ENCODE measurements at places on chromosomes 7 and 10.
A peak's percentile ranks its signal among the peaks of the same experiment; 100 is the strongest.

DNA sequence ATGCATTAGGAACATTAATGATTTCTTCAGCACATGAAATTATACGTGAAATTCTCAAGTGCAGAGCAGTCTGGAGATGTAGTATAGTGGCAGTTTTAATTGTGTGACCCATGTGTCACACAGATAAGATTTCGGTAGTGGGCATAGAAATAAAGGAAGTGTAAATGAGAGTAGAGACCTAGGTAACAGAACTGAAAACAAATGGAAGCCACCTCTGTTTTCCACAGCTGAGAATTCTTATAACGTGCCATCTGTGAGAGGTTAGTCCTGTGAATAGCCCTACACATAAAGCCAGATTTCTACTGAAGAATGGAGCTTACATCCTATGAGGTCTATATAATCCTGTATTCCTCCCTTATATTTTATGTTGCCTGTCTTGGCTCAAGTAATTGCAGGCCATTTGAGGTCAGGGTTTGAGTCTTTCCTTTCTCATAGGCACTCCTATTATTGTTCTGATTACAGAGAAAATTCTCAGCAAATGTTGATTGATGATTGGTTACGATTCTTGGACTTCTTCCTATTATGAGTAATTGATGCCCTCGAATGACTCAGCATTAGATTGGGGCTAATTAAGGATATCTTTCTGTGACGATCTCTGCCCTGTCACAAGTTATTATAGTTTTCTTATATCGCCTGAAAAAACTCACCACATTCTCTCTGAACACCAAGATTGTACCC, 258.2 kb downstream of the KIF20B start:
- no peak for DNase-seq

DNA sequence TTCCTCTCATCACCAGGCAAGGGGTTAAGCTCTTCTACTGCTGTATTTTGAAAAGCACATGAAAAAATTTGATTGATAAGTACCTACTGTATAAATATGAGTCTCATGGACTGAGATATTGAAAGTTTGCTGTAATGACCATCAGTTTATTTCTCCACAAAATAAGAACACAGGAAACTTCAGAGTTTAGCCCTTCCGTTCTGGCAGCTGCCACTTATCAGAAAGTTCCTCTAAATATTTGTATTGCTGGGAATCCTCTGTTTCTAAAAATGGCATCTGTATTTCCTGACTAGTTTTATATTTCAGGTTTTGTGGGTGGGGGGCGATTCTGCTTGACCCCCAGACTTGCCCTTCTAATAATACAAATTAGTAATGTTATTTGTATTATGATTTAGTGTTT, 92.0 kb downstream of the LYZL2 start:
- no peak for DNase-seq

DNA sequence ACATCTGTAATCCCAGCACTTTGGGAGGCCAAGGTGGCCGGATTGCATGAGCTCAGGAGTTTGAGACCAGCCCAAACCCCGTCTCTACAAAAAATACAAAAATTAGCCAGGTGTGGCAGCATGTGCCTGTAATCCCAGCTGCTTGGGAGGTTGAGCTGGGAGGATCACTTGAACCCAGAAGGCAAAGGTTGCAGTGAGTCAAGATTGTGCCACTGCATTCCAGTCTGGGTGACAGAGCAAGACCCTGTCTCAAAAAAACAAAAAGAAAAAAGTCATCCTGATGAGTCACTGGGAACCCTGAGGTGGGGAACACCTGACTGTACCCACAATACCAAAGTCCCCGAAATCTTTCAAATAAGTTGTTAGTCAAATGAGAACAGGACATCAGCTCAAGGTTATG, 80.0 kb downstream of the NEBL start:
- no peak for DNase-seq

DNA sequence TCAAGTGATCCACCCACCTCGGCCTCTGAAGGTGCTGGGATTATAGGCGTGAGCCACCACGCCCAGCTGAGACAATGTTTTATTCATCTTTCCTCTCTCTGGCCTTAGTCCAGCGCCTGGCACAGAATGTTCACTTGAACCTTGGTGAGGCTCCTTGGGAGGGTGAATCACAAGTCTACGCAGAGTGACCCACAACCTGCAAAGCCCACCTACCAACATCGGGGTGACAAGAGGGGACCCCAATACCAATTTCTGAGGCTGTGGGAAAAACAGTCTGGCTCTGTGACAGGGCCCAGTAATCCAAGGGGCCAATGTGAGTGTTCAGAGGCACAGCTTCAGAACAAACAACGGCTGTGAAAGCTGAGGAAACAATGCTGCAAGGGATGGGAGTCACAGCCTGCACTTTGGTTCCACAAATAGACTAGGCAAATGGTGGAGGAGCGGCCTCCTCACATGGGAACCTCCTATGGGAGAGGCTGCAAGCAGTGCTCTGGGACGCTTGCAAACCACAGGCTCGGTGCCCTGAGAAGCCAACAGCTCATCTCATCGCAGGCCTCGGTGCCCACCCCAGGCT, 5.6 kb upstream of the MALSU1 start:
- no peak for DNase-seq

DNA sequence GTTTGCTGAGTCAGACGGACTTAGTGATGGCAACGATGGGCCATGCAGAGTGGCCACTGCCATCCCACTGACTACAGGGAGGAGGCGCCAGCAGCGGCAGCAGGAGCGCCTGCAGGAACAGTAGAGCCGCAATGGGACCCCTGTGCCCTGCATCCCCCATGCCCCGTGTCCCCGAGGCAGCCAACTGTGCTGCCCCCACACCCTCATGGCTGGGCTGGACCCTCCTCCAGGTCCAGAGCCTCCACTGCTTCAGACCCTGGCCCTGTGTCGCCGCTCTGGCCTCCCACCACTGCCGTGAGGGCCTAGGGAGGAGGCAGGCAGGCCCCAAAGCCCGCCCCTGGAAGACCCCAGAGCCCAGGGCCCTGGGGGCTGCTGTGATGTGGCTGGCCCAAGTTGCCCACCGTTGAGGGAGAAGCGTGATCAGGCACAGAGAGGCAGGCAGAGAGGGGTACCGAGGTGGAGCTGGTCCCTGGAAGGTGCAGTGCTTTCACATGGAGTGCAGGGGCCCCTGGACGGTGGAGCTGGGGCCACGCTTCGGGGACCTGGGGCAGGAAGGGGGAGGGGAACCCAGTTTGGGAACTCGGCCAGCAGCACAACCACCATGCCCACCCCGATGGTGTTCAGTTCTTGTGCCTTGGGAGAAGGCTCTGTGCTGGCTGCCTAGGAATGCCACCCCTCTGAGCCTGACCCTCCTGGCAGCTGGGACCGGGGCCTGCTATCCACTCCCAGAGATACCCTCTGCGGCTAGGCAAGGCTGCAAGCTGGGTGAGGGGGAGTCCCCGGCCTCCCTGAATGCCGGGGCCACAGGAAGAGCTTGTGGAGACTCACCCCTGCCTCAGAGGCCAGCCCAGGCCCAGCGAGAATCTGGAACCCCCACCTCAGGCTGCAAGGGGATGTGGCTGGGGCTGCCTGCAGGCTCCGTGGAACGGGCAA, 32.6 kb downstream of the DKK1 start:
- no peak for DNase-seq

DNA sequence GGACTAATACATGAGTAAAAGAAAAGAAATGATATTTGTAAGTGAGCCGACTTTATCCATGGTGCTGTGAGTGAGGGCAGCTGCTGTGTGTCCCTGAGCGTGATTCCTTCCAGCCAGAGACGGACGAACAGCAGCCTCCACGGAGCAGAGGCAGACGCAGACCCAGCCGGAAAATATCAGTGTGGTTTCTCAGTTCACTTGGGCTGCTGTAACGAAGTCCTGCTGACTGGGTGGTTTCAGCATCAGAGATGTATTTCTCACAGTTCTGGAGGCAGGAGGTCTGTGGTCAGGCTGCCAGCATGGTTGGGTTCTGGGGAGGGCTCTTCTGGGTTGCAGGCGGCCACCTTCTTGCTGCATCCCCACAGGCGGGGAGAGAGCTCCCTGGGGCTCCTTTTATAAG, 375.6 kb downstream of the GLRX3 start:
- DNase-seq = no peak

- no peak for DNase-seq
These were observed 152.1 kb downstream of the ADAM12 start for GRCh38 chr10:126235979-126236851.

DNA sequence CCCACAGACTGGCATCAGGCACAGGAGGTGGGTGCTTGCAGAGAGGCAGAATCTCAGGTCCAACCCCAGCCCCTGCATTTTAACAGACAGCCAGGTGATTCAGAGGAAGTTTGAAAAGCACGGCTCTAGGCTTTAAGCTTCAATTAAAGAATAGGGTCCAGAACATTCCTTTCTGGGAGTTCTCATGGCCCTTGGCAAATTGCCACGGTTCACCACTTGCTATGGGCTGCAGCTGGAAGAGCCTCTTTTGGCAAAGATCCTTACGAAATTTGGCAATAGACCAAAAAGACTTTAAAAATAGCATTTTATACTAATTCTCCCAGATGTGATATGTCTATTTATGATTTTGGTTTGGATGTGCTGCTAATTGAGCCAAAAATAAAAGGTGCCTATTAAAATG, 148.1 kb downstream of the ITGA8 start:
- no peak for DNase-seq

GRCh38 chr7:146002431-146003078, 114.0 kb upstream of the CNTNAP2 start:
- no peak for DNase-seq

DNA sequence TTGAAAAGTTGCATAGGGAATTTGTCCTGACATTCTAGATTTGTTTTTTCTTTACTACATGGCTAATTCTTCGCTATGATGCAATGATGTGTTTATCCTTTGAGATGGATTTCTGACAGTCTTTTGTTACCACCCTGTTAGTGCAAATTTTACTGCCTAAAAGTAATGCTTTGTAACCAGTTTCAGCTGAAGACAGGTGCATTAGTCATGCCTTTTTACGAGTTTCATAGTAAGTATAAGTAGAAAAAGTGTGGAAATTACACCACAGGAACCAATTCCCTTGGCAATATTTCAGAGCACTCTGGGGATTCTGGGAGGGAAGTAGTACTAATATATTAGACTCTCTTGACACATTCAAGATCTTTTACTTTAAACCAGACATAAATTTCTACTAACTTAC, 257.8 kb upstream of the DKK1 start:
- DNase-seq = no peak

DNA sequence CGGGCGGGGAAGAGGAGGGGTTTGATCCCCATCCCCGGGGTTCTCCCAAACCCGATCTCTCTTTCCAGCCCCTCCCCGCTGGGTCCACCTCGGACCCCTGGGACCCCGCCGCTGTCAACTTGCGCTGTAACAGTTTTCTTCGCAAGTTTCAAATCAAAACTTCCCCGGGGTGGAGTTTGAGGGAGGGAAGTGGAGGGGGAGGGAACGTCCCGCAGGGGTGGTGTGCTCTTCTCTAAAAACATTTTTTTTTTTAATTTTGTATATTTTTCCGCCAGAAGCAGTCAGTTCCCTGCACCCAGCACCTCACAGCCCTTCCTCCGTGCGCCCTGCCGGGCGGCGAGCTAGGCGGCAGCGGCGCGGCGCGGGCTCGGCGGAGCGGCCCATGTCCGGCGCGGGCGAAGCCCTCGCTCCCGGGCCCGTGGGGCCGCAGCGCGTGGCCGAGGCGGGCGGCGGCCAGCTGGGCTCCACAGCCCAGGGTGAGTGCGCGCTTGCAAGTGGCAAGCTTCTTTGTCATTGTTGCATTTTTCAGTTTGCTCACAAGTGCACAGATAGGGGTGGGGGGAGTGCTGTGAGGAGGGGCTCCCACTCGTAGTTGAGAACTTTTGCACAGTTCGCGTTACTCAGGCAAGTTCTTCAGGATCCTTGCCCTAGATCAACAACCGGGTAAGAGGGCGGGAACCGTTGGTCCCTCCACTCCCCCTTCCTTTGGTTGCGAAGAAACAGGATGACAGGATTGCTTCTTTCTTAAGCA, 933 bp downstream of the MDFIC start:
- DNase-seq = peak; percentile 50

- no peak for DNase-seq
These were observed 581.7 kb downstream of the SDK1 start for GRCh38 chr7:3882782-3883181.

DNA sequence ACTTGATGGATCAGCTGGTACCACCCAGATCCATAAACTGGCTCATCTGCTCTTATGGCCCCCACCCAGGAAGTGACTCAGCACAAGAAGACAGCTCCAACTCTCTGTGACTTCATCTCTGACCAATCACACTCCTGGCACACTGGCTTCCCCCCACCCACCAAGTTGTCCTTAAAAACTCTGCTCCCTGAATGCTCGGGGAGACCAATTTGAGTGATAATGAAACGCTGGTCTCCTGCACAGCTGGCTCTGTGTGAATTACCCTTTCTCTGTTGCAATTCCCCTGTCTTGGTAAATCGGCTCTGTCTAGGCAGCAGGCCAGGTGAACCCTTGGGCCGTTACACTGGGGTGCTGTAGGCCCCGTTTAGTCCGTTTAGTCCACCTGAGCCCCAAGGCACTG, 23.4 kb upstream of the BNIP3 start:
- DNase-seq = no peak
